ENCODE measurements at places on chromosomes 7 and 10.

DNA sequence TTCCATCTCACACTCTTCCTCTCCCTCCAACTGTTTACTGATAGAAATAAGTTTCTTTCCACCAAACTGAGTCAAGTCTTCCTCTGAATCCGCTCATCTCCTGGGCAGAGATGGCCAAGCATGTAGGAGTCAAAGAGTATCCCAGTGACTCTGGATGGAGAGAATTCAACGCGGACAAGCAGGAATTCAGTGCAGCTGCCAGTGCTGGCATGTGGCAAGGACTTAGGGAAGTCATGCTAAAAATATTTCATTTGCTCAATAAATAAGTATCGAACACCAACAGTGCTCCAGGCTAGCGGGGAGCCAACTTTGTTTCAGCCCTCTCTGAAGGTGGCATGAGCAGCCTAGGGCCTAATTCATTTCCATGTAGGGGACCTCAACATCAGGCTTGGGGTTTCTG is 351.6 kb upstream of the ZMIZ1 start:
- DNase-seq: no peak

GRCh38 chr10:6819301-6819700 is 239.2 kb upstream of the PRKCQ start:
- DNase-seq: no peak

DNA sequence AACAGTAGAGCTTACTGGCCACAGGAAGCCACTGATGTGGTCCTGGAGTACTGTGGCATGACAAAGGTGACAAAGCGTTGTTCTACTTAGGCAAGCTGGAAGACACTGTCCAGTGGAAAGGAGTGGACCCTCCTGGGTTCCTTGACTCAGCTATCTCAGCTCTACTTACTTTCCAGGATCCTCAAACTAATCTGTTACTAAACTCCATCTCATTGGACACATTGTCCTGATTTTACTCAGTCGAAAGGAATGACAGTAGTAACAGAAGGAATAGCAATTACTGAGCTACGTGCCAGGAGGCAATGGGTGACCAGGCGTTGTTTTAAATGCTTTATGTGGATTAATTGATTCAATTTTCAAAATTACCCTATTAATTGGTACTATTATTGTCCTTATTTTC is 41.6 kb downstream of the ABLIM1 start:
- no peak for DNase-seq

GRCh38 chr7:69020536-69020935 is 577.7 kb upstream of the AUTS2 start:
- no peak for DNase-seq

DNA sequence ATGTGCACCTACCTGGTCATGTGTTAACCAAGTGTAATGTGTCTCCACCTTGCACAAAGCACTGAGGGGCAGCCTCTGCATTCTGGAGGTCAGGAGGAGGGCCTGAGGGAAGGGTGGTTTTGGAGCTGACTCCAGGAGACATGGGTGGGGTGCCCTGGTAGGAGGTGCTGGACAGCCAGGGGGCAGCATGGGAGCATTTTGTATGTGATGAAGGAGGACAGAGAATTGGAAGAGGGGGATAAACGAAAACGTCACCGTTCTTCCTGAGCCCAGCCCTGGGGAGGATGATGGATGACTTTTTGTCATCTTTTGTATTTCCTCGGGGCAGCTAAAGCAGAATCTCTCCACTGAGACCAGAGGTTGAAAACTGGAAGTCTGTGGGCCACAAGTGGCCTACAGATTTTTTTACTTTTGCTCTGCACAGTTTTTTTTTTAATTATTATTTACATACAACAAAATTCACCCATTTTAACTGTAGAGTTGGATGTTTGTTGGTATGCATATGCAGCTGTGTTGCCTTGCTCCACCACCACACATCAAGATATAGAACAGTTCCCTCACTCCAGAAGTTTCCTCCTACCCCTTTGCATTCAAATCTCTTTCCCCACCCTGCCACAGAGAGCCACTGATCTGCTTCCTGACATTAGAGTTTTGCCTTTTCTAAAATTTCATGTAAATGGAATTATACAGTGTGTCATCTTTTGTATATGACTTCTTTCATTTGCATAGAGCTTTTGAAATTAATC is 242.5 kb downstream of the VTI1A start:
- no peak for DNase-seq

DNA sequence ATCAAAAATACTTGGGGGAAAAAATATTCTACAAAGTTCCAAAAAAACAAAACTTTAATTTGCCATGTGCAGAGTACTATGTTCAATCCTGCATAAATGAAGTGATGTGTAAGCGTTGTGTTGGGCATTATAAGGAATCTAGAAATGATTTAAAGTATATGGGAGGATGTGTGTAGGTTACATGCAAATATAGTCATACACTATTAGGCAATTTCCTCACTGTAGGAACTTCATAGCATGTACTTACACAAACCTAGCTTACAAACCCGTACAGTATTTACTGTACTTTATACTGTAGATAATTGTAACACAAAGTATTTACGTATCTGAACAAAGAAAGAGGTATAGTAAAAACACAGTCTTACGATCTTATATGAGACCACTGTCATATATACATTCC is 72.3 kb downstream of the NRBF2 start:
- DNase-seq: no peak

DNA sequence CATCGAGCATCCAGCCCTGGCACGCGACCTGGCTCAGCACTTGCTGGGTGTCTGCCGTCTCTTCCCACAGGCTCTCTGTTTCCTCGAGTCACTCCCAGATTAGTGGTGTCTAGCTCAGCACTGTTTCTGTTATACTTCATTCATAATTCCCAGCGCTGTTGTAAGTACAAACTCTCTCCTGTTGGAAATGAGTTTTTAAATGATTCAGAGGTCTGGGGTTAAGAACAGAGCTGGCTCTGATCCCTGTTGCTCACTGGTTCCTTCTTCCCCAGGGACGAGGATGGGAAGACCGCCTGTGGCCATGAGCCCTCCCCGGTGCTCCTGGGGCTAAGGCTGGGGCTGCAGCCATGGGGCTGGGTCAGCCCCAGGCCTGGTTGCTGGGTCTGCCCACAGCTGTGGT is 17.3 kb upstream of the C10orf95 start:
- DNase-seq: no peak

GRCh38 chr10:71860243-71861029 is 9.4 kb upstream of the PSAP start:
- peak; percentile 94 for DNase-seq

DNA sequence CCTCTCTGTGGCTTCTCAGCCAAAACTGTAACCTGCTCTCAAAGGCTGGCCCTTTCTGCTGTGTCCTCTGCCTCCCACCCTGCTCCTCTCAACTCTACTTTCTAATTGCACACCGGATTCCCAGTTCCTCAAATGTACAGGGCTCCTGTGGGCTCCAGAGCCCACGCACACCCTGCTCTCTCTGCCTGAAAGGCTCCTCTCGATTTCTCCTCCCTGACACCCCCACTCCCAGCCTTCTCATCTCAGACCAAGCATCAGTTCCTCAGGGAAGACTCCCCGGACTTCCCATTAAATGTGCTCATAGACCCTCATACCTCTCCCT is 111.7 kb upstream of the STEAP1B start:
- no peak for DNase-seq

GRCh38 chr7:13874783-13875182 is 114.7 kb downstream of the ETV1 start:
- DNase-seq: no peak

DNA sequence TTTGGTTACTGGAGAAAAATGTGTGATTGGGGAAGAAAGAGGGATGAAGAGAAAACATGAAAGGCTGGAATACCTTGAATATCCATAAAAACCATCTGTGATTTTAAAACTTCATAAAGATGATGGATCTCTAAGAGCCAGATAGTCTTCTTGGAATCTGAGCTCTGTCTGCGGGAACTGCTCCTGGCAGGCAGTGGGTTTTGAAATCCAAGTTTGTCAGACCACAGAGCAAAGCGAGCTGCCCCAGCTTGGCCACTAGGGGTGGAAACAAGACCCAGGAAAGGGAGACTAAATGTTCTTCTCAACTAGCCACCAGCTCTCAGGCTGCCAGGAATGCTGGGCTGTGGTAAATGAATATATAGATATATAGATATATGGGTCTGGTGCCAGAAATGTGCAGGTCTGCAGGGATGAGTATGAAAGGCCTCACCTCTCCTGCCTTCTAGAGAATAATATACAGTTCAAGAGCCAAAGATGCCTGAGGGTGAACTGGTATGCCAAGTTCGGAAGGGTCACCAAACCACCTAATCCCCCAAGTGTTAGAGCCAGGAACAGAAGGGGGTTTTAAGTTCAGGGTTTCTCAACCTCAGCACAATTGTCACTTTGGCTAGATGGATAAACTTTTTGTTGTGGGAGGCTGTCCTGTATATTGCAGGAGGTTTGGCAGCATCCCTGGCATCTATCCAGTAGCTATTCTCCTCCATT is 208.8 kb downstream of the KCNMA1 start:
- peak; percentile 45 for DNase-seq
